Activated naive CD8-positive, alpha-beta T cell treated with anti-CD3 and anti-CD28 coated beads for 36 hours (primary cell): ENCODE measurements at places on chromosomes 11 and 22. TPM values are rescaled to one million over a fixed set of nuclear protein-coding genes. Genes with fewer than 3 reads are reported as not detected.

DNA sequence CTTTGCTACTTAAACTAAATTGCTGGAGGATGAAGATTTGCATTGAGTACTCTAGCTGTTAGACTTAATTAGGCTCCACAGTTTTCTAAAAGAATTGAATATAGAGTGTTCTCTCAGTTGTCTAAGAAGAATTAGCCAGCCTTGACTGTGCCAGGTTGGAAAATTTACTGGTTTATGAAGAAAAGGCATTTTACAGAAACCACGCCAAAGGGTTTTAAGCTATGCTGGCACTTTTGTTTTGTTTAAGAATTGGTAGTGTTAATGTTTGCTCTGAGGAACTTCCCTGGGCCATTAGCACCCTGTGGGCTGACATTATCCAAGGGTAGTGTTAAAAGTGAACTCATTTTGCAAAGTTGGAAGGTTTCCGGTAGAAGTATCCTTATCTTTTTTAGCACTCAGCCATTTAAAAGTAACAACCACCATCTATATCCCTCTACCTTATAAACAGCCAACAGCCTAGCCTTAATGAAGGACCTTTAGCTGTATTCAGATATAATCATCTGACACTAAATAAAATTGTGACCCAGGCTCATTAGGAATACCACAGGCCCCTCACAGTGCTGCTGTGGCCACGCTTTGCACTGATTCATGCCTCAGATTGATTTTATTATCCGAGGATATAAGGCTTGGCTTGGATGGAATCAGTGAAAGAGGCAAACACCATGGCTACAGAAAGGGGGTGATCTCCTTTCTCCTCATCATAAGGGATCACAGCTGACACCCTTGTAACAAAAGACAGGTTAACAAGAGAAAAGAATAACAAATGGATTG lies 158.9 kb downstream of the NCAM1 start:
- DNase-seq: no peak

- no peak for DNase-seq
Measured at GRCh38 chr22:41523464-41524221, 20.6 kb downstream of the POLR3H start.

DNA sequence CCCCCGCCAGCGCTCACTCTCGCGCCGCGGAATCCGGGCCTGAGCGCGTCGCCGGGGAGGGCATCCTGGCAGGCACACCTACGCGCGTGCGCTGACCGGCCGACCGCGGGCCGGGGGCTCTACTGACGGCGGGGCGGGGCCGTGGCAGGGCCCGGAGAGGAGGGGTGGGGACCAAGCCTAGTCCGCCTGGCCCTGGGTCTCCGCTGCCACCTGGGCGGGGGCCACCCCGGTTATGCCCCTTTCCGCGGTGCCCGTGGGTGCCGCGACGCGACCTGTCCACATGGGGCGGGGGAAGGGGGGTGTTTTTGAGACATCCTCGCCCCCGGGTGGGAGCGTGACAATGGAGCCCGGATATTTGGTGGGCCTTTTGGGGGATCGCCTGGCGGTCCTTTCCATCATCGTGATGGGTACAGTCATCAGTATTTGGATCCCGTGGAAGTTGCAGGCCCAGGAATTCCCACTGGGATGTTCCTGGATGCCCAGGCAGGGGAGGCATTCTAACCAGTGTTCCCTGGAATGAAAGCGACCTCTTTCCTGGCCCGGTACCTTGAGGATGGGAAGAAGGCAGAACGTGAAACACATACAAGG lies 2.2 kb downstream of the NCAM1 start:
- no peak for DNase-seq

DNA sequence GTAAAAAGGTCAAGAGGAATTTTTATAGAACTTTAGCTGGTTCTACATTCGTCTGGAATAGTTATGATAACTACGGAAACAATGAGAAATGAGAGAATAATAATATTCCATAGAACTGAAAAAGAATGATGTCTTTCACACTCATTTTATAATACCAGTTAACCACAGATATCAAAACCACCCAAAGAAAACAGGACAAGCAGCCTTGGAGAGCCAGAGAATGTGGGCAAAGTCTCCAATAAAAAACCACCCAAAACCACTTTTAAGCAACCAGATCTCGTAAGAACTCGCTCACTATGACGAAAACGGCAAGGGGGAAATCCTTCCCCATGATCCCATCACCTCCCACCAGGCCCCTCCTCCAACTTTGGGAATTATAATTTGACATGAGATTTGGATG lies 60.8 kb downstream of the ARHGAP32 start:
- DNase-seq: no peak

- no peak for DNase-seq
Measured at GRCh38 chr11:29963796-29964195, 53.0 kb downstream of the KCNA4 start.

GRCh38 chr11:65572356-65573051 lies at the start of gene FAM89B:
TSS of gene FAM89B (plus strand) at chr11:65572538. CDS start at chr11:65572670, 132 bp downstream.
- DNase-seq: peak; percentile 88

DNA sequence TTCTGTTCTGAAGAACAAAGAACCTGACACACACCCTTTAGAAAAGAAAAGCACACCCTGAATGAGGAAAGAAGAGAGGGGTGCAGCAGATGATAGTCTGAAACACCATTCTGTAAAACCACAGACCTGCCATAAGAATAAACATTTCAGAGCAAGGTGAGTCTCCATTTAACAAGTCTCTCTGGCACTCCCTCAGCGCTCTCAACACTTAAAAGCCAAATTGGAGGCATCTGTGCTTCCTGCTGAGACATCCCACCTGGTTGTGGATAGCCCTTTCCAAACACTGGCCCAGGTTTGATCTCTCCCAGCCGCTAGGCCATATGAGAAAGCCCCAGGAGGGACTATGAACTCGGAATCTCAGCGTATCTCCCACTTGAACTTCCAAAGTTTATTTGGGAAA lies 36.3 kb downstream of the ETS1 start:
- no peak for DNase-seq

GRCh38 chr11:112748713-112749543 lies 212.3 kb upstream of the NCAM1 start:
- DNase-seq: no peak

DNA sequence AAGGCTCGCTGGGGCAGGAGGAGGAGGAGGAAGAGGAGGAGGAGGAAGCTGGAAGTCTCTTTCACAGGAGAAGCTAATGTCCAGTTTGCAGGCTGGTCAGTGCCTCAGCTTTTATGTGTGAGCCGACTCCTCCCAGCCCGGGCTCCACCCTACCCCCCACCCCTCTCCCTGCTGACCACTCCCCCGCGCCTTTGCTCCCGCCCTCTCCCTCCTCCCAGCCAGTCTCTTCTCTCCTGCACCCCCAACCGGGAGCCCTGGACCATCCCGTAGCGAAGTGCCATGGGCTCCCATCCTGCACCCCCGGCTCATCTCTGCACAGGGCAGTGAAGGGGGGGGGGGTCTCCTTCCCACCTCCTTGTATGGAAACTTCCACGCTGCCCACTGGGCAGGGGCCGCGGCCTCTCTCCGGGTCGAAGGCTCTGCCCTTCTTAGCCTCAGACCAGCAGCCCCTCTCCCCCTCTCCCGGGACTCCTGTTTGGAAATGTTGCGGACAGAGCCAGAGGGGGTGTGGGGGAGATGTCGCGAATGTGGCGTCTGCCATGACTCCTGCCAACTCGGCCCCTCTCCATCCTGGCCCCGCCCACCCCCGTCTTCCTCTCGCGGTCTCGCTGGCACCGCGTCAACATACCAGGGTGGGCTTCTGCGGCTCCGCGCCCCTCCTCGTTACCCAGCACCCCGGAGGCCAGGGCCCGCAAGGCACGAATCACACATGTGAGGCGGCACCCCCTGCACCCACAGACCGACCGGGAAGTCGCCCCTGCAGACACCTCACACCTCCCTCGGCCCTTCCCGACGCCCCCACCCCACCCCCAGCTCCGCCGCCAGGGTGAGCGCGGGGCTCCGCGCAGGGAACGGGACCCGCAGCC lies 1.8 kb downstream of the IGF2 start:
- no peak for DNase-seq

DNA sequence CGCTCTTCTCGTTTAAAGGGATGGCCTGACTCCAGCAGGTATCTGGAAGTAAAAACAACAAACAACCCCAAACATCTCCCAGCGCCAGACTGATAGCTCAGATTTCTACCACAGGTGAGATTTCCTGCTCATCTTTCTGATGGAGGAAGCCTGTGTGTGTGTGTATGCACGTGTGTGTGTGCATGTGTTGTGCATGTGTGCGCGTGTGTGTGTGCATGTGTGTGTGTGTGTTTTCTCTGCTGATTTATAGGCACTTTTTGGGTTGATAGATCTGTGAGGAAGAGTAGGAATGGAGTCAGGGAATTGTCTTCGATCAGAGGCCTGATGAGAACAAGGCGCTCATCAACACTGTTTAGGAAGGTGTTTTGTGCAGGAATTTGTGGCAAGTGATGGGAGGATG lies 103.0 kb downstream of the PKNOX2 start:
- DNase-seq: no peak

GRCh38 chr11:115054570-115055538 lies 376.5 kb downstream of the NXPE2 start:
- DNase-seq: no peak

DNA sequence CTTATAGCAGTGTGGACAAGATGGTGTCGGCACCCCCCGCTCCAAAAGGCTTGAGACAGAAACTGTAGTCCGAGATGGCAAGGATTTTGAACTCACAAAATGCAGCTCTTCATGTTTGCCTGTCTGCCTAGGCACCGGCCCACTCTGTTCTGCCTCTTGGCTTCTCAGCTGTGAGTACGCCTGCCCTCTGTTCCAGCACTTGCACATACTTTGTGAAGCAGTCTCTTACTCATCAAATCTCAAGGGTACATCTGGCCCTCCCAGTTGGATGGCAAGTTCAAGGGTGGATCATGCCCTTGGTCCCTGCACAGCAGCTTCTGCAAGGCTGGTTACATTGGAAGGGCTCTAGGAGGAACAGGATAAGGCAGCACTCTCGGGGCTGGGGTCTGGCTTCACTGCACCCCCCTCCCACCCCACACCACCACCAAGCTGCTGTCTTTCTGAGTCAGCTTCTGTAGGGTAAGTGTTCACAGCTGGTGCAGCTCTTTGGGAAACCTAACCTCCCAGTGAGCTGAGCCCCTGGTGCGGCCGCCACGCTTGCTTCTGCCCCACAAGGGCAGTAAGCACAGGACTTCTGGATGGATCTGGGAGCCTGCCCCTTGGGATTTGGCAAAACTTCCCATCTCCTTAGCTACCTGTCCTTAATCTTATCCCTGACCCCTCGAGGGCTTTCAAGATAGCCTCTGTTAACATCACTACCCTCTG lies 37.2 kb downstream of the FAM83F start:
- DNase-seq: no peak

- no peak for DNase-seq
Measured at GRCh38 chr11:107623183-107623582, 32.2 kb downstream of the ELMOD1 start.

- DNase-seq: no peak
Measured at GRCh38 chr11:94885133-94885532, 88.2 kb downstream of the CWC15 start.

DNA sequence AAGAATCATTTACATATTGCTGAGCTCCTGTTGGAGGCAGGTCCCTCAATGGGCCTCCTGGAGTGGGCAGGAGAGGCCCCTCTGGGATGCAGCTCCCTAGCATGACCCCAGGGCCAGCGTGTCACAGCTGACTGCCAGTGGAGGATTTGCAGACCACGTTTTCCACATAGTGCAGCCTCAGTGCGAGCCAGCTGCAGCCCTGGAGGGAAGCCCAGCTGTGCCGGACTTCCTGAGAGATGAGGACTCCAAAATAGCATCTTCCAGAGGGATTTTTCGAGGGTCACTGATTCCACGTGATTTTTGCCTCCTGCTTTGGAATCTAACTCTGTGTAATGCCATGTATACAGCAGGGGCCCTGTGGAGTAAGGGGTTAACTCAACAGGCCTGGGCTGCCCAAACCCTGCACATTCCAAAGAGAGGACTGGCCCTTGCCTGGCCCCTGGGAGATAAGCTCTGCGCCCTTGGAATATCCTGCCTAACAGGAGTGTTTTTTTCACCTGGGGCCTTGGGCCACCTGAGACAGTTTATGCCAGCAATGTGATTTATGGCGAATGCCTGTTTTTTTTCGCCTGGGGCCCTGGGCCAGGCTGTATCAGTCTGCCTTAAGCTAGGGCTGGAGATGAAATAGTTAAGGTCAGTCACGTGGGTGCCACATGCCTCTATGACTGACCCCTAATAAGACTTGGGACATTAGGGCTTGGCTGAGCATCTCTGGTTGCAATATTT lies 47.4 kb downstream of the RPS6KA4 start:
- DNase-seq: no peak

DNA sequence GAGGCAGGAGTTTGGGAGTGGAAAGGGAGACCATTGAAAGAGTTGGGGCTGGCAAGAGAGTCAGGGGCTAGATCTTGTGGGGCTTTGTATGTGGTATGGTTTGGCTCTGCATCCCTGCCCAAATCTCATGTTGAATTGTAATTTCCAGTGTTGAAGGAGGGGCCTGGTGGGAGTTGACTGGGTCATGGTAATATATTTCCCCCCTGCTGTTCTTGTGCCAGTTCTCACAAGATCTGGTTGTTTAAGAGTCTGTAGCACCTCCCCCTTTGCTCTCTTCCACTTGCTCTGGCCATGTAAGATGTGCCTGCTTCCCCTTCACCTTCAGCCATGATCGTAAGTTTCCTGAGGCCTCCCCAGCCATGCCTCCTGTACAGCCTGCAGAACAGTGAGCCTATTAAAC lies 10.1 kb upstream of the RAB3IL1 start:
- DNase-seq: no peak

ZNF215 gene
- total RNA-seq: 2.5 TPM

MIAT gene
- 5.9 TPM for total RNA-seq

OR52E8 gene
- not detected for total RNA-seq

NUP50 gene
- 156 TPM for total RNA-seq

NCAPD3 gene
- total RNA-seq: 93.4 TPM

ADAMTS8 gene
- total RNA-seq: not detected
